ENCODE measurements at places on chromosomes 4 and X.

GRCh38 chr4:23937173-23937572 lies 47.3 kb upstream of the PPARGC1A start:
- peak; percentile 61 for DNase-seq

- DNase-seq: no peak
Measured at GRCh38 chr4:11487868-11488544, 59.3 kb upstream of the HS3ST1 start.

GRCh38 chr4:163649557-163650091 lies 155.1 kb downstream of the TMA16 start:
- DNase-seq: no peak

DNA sequence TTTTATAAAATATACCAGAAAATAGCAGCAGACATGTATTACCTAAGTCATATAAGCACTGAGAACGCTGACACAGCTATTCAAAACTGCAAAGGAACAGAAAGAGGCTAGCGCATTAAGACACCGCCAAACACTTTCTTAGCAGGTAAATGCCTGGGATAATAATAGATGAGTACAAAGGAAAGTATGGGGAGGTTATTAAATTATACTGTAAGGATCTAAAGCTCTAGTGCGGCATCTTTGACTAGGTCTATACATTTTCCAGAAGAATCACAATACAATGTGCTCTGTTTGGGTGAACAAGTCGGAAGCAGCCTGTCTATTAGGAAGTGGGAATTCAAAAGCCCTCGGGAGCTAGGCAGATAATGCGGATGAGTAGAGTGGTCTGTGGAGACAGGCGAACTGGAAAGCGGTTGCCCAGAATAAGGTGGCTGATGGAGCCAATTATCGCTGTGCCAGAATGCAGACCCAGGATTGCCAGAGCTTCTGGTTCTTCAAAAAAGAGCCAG lies 443.6 kb upstream of the TENM3 start:
- DNase-seq: no peak

DNA sequence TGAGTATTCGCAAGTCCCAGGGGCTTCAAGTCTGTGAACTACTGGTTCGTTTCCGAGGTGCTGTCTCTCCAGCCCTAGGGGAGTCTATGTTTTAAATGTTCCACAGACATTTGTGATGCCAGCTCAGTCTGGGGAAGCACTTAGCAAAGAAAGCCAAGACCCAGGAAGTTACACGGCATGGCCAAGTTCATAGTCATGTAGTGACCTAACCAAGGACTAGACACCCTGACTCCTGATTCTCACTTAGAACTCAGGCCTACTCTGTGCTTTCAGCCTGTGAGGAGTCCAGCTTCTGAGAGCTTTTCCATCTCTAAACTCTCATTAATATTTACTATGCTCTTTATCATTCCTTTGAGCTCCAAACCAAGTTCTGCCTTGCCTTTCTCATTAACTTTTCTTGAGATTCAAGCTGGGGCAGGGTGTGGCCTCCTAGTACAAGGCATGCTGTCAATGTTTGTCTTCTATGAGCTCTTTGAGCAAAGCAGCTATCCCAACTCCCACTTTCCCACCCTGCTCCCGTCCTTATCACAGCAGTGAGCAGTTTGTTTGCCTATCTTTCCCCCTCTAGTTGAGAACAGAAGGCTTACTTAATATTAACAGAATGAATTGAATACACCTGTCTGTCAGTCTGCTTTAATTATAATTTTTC lies 105.4 kb upstream of the FAM9C start:
- no peak for DNase-seq

DNA sequence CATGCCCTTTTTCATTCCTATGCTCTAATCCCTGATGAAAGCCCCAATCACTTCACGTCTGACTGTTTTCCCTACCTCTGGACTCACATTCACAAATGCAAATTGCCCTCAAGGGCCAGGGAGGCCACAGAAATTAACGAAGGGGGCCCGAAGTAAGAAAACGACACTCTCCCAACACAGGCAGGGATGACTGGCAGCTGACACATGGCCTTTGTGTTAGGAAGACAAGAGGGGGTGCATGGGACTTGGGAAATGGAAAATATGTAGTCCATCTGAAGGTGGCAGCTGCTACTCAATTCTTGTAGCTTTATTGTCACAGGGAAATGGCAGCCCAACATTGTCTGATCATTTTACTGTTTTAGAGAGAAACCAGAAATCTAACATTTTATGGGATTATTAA lies 12.3 kb upstream of the SPARCL1 start:
- no peak for DNase-seq

- DNase-seq: no peak
Measured at GRCh38 chrX:10166248-10166716, 9.5 kb downstream of the CLCN4 start.

All from fibroblast of skin of scalp (primary cell).